Stimulated activated CD4-positive, alpha-beta T cell treated with anti-CD3 and anti-CD28 coated beads, Interleukin-4, amount 100 ng/mL, for 1 hour (primary cell): ENCODE measurements at places on chromosomes 1 and 21.

DNA sequence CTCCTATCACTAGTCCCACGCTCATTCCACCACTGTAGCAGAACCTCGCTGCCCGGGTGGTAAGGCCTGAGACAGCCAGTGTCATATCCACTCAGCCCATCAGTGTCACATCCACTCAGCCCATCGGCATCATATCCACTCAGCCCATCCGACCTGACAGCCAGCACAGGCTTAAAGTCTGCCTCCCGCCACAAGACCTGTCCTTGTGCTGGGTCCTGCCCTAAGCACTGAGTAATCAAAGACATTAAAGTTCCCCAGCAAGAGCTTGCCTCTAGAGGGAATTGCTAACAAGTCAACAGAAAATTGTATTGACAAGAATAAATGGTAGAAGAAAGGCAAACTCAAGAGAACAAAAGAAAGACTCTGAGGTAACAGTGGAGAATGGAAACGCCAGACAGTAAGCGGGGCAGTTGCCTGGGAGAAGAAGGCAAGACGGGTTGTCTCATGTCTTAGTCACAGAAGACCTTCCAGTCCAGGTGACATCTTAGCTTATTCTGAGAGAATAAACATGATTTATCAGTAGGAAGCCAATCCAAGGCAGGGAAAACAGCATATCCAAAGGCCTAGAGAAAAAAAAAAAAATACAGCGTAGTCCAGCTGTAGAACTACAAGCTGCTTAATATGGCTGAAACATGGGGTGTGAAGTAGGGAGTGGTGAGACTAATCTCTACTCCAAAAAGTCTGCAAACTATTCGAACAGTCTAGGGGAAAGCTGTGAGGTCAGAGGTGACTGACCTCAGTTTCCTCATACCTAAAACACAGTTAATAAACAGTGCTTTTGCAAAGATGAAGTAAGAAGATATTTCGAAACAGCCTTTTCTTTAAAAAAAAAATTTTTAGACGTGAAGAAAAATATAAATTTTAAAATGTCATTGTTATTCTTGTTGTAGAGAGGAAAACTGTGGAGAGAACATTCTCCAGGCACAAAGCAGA is 1.1 kb downstream of the ITLN1 start:
- DNase-seq, result no peak

GRCh38 chr1:144551543-144552424 is 40.9 kb upstream of the PPIAL4F start:
- peak; percentile 67 for DNase-seq

GRCh38 chr1:94383966-94384408 is 34.2 kb upstream of the ABCD3 start:
- DNase-seq, result no peak

- no peak for DNase-seq
These were observed 3.0 kb upstream of the TCEA3 start for GRCh38 chr1:23427550-23427949.

GRCh38 chr1:100806601-100807000 is 87.1 kb downstream of the VCAM1 start:
- DNase-seq, result no peak

GRCh38 chr1:184595596-184595995 is 159.1 kb downstream of the EDEM3 start:
- no peak for DNase-seq

DNA sequence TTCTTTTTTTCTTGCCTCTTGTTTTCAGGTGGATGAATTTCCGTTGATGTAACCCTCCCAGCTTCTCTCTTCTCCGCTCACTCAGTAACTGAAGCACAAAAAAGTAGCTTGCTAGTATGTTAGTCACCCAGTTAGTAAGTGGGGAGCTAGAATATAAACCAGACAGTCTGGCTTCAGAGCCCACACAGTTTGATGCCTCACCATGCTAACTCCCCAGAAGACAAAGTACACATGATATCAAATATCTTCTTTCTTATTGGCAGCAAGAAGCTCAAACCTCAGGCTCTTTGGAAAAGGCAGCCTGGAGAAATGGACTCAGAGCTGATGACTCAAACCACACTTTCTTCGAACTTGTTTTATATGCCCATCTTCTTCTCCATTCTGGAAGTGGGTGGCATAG is 187.5 kb upstream of the PLXNA2 start:
- no peak for DNase-seq

DNA sequence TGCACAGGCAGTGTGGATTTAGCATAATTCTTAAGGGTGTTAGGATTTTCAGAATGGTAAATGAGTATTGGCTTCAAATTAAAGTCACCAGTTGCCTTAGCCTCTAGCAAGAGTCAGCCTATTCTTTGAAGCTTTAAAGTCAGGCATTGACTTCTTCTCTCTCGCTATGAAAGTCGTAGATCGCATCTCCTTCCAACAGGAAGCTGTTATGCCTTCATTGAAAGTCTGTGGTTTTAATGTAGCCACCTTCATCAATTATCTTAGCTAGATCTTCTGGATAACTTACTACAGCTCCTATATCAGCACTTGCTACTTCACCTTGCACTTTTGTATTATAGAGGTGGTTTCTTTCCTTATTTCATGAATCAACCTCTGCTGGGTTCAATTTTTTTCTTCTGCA is 320.2 kb downstream of the PTPRC start:
- no peak for DNase-seq

- DNase-seq, result no peak
These were observed 31.9 kb downstream of the SERINC2 start for GRCh38 chr1:31444725-31445448.

DNA sequence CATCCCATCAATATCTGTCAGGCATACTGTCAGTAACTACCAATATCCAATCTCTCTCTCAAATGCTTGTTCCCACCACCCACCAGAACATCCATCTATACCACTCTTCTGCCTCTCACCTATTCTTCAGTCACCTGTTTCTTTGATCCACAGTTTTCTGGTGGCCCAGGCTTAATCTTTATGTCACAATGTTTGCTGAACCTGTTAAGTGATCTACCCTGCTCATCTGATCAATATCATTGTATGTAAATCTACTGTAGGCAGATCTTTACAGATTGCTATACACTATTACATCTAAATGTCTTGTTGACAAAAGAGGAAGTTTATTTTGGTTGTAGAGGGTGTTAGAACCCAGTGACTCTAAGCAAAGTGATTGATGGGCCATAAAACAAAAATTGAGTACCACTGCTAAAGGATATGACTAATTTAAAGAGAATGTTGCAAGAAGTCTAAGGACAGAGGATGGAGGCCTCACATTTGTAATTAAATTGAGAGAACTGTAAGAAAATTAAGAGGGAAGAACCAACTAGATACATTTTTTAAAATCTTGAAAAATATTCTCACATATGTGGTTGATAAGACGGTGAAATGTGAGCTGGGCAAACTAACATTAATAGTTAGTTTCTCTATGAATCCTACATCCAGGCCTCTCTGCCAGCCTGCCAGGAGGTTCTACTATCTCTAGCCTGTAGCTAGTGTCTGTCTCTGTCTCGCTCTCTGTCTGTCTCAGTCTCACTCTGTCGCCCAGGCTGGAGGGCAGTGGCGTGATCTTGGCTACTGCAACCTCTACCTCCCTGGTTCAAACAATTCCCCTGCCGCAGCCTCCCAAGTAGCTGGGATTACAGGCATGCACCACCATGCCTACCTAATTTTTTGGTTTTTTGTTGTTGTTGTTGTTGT is 34.1 kb downstream of the EGLN1 start:
- no peak for DNase-seq

- DNase-seq, result no peak
These were observed 40.7 kb upstream of the TRAPPC10 start for GRCh38 chr21:43971201-43971991.

DNA sequence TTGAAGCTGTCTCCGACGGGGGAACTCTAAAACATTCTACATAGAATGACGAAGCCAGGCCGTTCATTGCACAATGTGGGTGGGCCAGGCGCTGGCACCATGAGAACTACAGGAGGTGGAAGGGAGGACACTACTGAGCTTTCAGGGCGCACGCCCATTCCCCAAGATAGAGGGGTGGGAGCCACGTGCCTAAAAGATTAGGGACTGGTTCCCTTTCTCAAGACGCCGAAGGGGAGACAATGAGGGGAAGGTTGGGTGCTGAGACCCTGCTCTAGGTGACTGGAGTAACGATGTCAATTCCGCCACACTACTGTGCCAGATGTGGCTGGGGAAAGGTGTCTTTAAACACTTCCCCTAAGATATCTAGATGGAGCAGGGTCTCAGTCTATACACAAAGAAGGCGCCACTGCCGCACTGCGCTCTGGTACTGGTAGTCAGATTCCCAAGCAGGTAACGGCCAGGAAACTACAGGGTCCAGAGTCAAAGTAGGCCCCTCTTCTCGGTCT is 782 bp downstream of the CSDE1 start:
- DNase-seq, result peak; percentile 7

DNA sequence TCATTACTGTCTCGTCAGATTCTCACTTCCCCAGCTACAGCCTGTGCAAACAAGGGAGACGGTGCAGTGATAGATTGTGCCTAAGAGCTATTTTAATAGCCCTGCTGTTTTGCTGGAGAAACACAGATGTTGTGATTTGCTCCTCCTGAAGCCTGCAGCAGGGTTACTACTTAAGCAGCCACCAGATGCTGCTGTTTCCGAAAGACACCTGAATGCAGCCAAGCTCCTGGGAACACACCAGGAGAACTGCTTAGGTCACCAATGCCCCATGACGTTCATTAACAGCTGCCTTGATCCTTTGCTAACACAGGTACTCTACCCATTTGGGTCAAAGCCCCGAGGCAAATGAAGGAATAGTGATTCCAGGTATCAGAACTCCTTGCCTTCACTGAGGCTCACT is 411.8 kb upstream of the DAB1 start:
- no peak for DNase-seq

DNA sequence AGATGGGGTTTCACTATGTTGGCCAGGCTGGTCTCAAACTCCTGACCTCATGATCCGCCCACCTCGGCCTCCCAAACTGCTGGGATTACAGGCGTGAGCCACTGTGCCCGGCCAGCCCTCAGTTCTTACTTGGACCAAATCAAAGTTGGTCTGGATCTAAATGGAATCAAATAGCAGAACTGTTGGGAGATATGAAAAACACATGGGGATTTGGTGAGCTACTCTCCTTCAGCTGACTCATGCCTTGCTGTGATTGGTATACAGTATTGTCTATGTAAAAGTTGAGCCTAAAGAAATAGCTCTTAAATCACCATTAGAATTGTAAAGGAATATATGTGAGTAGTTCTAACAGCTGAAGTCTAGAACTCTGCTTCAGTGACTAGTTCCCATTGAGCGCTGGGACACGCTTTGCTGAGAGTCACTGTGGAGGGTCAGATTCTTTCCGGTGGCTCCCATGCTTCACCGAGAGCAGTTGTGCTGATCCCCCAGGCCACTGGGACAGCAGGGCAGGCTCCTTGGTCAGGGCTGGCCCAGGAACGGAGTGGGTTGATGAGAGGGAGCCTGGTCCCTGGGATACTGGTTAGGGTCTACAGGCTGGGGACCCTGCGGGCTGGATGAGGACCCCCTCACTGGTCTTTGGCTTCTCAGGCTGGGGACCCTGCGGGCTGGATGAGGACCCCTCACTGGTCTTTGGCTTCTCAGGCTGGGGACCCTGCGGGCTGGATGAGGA is 14.0 kb downstream of the PKNOX1 start:
- no peak for DNase-seq

DNA sequence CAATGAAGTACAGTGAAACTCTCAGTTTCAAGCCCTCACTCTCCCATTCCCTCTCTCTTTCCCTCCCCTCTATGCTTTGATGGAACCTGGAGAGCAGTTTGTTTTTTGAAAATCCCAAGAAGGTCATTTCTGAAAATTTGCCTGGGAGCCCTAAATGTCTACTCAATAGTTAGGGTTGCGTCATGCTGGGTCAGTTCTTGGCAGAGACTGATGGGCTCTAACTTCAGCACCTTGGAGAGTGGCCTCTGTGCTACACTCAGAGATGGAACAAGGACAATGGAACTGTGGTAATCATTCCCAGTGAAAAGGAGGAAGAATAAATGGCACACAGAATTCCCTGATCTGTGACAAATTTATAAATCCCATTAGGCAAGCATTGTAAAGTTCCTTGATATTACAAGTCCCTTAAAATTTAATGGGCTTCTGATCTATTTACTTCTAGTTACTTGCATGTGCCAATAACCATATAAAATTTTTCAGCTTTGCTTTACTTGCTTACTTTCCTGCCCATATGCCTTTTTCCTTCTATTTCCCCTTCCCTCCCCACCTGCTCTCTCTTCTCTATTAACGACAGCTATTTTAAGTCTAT is 182.9 kb upstream of the KCND3 start:
- no peak for DNase-seq

DNA sequence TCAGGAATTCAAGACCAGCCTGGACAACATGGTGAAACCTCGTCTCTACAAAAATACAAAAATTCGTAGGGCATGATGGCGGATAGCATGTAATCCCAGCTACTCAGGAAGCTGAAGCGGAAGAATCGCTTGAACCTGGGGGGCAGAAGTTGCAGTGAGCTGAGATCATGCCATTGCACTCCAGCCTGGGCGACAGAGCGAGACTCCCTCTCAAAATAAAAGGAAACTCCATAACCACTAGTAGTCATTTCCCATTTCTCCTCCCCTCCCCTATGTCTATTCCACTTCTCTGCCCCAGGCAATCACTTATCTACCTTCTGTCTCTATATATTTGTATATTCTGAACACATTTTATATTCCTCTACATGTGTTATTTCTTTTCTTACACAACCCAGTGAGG is 4.0 kb upstream of the CEP350 start:
- DNase-seq, result no peak

GRCh38 chr1:200194477-200194876 is 167.0 kb downstream of the NR5A2 start:
- no peak for DNase-seq

DNA sequence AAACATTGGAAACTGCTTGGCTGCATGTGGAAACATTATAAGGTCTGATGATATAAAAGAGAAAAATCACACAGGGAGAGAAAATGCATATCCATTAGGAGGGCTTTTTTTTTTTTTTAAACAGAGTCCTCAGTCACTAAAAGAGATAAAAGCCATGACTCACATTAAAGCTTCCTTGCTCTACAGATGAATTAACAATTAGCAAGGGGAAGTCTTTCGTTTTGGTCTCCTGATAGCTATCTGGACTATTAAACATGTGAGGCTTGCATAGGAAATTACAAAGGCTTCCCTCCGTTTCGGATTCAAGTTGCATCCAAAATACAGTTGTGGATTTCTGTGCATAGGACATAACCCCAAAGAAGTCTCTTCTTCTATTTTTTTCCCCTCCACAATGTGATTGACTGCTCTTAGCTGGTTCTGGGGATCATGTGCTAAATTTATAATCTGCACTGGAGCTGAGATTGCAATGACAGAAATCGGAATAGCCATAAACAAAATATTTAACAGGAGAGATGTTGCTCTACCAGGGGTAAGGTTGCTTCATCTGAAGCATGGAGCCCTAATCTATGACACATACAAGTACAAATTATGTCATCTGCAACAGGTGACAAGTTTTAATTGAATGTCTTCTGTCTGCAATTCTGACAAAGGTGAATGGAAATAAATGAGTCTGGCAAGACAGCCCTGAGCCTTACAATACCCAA is 146.8 kb downstream of the ESRRG start:
- no peak for DNase-seq

DNA sequence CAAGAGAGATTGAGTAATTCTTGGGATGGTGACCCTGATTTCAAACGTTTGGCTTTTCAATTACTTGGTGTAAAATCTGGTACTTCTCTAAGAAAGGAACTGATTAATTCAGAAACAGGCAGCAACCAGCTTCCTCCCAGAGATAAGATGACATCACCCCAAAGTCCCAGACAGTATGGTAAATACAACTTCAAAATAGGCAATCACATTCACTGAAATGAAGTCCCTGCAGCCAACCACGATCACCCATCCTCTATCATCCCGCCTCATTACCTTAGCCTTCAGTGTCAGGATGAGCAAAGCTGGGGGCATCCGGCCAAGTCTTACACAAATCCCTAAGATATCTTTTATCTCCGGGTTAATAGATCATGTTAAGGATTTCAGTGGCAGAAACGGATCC is 26.4 kb upstream of the RUNX1 start:
- no peak for DNase-seq

GRCh38 chr21:45253633-45254459 is 33.8 kb downstream of the POFUT2 start:
- DNase-seq, result no peak
